ENCODE measurements at places on chromosomes 2 and 18. TPM values are rescaled to one million over a fixed set of nuclear protein-coding genes. Genes with fewer than 3 reads are reported as not detected.

Gene NTSR2
- not detected for total RNA-seq

Gene DPY30
- total RNA-seq: 69.6 TPM

Gene REG3G
- not detected for total RNA-seq

Gene CTAGE1
- not detected for total RNA-seq

Gene LONRF2
- not detected for total RNA-seq

Measured in LHCN-M2 (cell line).